ENCODE measurements at places on chromosomes 5 and 9. TPM values are rescaled to one million over a fixed set of nuclear protein-coding genes. Genes with fewer than 3 reads are reported as not detected.

The TBCA gene
- total RNA-seq: 91.6 TPM

- no peak for DNase-seq
These were observed 26.2 kb upstream of the ZNF608 start for GRCh38 chr5:124772457-124773200.

GRCh38 chr5:159802661-159803060 is 113.6 kb upstream of the ADRA1B start:
- DNase-seq: no peak

- DNase-seq: no peak
These were observed 35.4 kb downstream of the RIGI start for GRCh38 chr9:32490601-32491000.
